ENCODE measurements at places on chromosomes 6 and 20.

DNA sequence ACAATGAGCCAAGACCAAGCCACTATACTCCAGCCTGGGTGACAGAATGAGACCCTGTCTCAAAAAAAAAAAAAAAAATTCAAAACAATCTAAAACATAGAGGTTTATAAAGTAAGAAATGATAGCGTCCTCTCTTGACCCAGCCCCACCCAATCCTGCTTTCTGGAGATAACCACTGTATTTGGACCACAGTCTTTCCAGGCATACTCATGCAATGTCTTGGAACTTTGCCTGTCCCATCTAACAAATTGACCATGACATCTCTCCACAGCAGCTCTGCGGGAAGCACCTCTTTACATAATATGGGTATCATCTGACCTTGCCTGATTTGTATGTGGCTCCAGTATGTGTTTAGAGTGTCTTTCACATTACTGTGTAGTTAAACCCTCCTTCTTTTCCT lies 9.1 kb upstream of the SHLD1 start:
- DNase-seq, result no peak

DNA sequence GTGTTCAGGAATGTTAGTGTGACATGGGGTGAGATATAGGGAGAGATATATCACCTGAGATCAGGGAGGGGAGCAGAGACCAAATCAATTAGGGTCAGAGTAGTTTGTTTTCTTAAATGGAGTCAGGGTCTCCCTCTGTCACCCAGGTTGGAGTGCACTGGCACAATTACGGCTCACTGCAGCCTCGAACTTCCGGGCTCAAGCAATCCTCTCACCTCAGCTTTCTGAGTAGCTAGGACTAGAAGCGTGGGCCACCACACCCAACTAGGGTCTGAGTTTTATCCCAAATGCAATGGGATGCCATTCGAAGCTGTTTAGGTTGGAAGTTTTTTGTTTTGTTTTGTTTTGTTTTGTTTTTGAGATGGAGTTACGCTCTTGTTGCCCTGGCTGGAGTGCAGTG lies 3.1 kb upstream of the NCOA3 start:
- DNase-seq, result no peak

DNA sequence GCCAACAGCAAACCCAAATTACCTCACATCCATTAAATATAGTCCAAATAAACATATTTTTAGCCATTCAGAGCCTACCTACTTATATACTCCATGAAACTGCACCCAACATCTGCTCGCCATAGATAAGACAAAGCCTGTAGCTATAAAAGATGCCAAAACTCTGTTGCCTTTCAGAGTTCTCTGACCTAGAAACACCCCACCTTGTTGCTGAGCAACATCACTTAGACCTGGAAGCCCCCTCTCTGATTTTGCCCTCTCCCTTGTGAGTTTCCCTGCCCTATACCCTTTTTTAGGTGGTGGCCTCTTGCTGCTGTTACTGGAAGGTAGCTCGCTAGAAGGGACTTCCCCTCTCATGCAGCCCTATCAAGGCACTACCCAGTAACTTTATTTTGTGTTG lies 27.7 kb upstream of the FBXL4 start:
- no peak for DNase-seq

DNA sequence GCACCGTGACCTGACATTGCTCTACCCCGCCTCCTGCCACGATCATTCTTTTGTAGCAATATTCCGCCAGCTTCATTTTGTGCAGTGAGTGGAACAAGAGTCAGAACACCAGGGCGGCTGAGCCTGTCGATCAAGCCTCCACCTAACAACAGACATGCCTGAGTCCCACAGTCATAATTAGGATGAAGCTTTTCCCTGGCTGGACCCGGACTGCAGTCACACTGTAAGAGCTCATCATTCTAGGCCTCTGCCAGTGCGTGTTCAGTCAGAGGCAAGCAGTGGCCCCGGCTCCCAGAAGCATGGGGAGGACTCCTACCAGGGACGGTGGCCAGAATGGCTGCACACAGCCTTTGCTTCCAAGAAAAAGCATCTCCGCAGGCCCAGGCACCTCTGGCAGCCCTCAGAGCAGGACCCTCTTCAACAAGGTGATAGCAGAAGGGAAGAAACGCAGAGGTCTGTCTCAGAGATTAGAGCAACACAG lies 23.2 kb upstream of the UNC93A start:
- no peak for DNase-seq

GRCh38 chr6:49454787-49455709 lies 8.0 kb downstream of the MMUT start:
- no peak for DNase-seq

DNA sequence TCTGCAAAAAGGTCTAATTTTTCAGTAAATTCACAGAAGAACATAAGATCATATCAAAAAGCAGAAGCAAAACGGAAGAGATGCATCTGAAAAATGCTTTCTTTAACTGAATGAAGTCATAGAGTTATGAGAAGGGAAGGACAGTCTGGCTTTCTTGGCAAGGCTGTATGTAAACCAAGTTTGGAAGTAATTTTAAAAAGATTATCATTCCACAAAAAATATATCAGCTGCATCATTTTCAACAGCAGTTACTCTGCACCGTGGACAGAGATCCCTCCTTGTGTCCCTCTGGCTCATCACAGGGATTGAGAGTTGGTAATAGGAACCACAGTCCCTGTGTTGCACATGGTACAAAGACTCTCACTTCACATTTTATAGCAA lies 258.5 kb downstream of the HIVEP2 start:
- DNase-seq, result no peak

DNA sequence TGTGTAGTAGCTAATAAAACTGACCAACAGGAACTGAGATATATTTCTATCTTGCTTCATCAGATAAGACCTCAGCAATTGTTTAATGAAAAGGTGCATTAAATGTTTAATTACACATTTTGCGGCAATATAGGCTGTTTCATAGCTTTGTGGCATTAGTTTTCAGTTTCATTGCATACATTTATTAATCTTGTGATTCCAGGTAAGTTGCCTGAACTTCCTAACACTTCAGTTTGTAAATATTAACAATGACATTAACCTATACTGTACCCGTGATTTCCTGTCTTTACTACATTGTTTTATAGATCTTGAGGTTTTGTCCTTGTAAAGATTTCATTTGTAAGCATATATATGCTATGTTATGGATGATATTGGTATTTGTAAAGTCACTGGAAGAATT lies 66.5 kb downstream of the PKIB start:
- DNase-seq, result no peak

DNA sequence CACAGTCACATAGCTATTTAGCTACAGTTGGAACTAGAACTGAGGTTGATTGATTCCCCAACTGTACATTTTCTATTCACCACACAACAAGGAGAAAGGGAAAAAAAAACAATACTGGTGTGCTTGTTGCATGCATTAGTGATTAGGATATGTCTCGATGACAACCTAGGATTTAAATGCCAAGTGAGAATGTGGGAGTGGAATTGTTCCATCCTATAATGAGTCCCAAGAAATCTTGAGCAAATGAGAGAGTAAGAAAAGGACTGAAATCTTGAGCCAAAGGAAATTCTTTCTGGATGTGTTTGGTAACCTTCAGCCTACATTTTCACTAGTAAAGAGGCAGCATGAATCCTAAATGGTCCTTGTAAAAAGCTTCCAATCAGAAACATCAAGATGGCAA lies 232.7 kb downstream of the HIVEP2 start:
- DNase-seq, result no peak

GRCh38 chr6:399785-400534 lies 8.4 kb downstream of the IRF4 start:
- peak; percentile 24 for DNase-seq

- no peak for DNase-seq
These were observed 15.8 kb downstream of the SPTLC3 start for GRCh38 chr20:13024596-13024995.

DNA sequence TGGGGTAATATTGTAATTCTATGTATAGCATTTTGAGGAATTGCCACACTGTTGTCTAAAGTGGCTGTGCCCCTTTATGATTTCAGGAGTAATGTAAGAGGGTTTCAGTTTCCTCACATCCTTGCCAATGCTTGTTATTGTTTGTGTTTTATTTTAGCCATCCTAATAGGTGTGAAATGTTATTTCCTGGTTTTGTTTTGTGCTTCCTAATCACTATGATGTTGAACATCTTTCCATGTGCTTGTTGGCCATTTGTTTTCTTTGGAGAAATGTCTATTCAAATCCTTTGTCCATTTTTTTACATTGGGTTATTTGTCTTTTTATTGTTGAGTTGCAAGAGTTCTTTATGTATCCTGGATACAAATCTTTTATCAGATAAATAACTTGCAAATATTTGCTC lies 97.3 kb upstream of the MLIP start:
- DNase-seq, result no peak

DNA sequence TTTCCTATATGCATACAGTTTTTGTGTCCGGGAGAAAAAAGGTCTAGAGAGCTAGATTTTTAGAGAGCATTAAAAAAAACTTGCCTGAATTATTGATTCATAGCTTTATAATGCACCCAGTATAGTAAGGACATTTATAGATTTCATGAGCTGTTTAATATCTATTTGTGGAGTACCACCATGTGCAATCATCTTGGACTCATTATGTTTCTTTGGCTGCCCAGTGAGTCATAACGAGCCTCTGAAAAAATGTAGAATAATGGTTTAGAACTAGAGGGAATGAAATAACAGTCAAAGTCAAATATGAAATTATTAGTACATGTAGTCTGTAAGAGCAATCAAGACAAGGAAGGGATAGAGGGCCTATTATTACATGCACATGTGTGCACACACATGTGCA lies 350.0 kb downstream of the CD83 start:
- no peak for DNase-seq

DNA sequence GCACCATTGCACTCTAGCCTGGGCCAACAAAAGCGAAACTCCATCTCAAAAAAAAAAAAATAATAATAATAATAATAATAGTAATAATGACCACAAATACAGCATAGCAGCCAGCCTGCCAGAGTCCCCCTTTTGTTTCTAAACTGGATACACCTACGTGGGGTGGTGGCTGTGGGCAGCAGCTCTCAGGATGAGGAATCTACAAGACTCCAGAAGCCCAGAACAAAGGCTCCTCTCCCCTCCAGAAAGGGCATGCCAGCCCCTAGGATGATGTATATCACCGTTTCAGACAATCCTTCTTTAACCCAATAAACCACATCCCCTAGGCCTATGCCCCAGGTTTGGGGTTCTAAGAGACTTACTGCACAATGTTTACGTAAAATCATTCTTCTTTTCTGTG lies 155.9 kb downstream of the QRSL1 start:
- no peak for DNase-seq
